H1 (cell line): ENCODE measurements at places on chromosomes 5 and 9. TPM values are rescaled to one million over a fixed set of nuclear protein-coding genes. Genes with fewer than 3 reads are reported as not detected.
A peak's percentile ranks its signal among the peaks of the same experiment; 100 is the strongest.

Gene TTC16
- not detected in 2 replicates for total RNA-seq

Gene RGMB
- total RNA-seq = 27.0 and 27.9 TPM in 2 replicates

Gene STC2
- total RNA-seq = 40.0 and 53.1 TPM in 2 replicates

Gene TAF11L2
- total RNA-seq = not detected in 2 replicates

Gene CYLC2
- total RNA-seq = not detected in 2 replicates

Gene OSMR
- 2.6 and 3.1 TPM in 2 replicates for total RNA-seq

Gene CHSY3
- 1.4 and 1.8 TPM in 2 replicates for total RNA-seq

Gene SLC28A3
- not detected in 2 replicates for total RNA-seq

Gene ZCCHC10
- total RNA-seq = 32.9 and 36.6 TPM in 2 replicates

Gene PCDHA1
- total RNA-seq = 0.50 and 0.52 TPM in 2 replicates

Gene SLC34A1
- total RNA-seq = not detected in 2 replicates

Gene PCDHA12
- total RNA-seq = 9.3 and 10.6 TPM in 2 replicates

- H3K4me1 ChIP-seq = no peaks in the 10 kb centered on the region
- no peak for DNase-seq
- H3K27ac ChIP-seq = no peak overlapping the region
These were observed 361.2 kb downstream of the NPR3 start for GRCh38 chr5:33072296-33072695.

GRCh38 chr5:150034662-150035061 lies 34.1 kb downstream of the HMGXB3 start:
- H3K27me3 ChIP-seq = no peaks in the 10 kb centered on the region
- no peak for DNase-seq
- H3K36me3 ChIP-seq = peaks cover 54% of the 10 kb centered on the region
- no peak overlapping the region for H3K27ac ChIP-seq
- no peak overlapping the region for H3K4me3 ChIP-seq
- no peaks in the 10 kb centered on the region for H3K4me1 ChIP-seq

- no peaks in the 10 kb centered on the region for H3K4me1 ChIP-seq
- no peak for DNase-seq
- peaks cover 16% of the 10 kb centered on the region for H3K36me3 ChIP-seq
- H3K27ac ChIP-seq = no peak overlapping the region
- H3K27me3 ChIP-seq = no peaks in the 10 kb centered on the region
These were observed 1.2 kb downstream of the EXOC3 start for GRCh38 chr5:444226-444625.

DNA sequence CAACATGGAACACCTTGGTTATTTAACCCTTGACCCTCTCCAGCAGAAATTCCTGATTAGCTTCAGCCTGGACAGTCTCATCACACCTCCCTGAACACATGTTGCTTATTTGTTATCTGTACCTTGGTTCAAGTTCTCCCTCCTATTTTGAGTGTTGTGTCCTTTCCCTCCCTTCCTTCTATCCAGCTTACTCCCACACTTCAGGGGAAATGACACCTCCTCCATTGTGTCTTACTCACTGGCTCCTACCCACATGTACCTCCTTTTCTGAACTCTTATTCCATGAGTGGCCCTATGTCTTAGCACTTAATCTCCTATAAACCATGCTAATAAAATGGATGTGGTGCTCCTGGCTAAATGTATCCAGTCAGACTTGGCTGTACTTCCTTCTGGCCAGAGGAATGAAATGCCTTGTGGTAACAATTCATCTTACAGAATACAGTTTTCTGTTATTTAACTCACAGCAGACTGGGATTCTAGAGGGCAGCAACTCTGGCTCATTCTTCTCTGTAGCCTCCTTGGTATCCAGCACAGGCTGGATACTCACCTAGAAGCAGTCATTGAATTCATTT lies 11.2 kb downstream of the LIX1 start:
- no peak overlapping the region for H3K4me3 ChIP-seq
- H3K36me3 ChIP-seq = no peaks in the 10 kb centered on the region
- DNase-seq = no peak
- H3K4me1 ChIP-seq = peaks cover 7% of the 10 kb centered on the region; the same call in 1 of the 2 replicates
- H3K27me3 ChIP-seq = no peaks in the 10 kb centered on the region

- no peak for DNase-seq
- H3K4me3 ChIP-seq = no peak overlapping the region
- H3K36me3 ChIP-seq = no peaks in the 10 kb centered on the region
- no peak overlapping the region for H3K27ac ChIP-seq
- H3K4me1 ChIP-seq = no peaks in the 10 kb centered on the region
- H3K27me3 ChIP-seq = no peaks in the 10 kb centered on the region
These were observed 19.1 kb downstream of the EXOC3 start for GRCh38 chr5:462051-462481.

- no peak overlapping the region for H3K27ac ChIP-seq
- no peaks in the 10 kb centered on the region for H3K36me3 ChIP-seq
- no peak overlapping the region for H3K4me3 ChIP-seq
- no peaks in the 10 kb centered on the region for H3K4me1 ChIP-seq
These were observed 200.4 kb downstream of the CEMIP2 start for GRCh38 chr9:71567890-71568289.

- H3K27me3 ChIP-seq = no peaks in the 10 kb centered on the region
- no peaks in the 10 kb centered on the region for H3K4me1 ChIP-seq
- no peaks in the 10 kb centered on the region for H3K36me3 ChIP-seq
- no peak overlapping the region for H3K27ac ChIP-seq
- DNase-seq = no peak
- H3K4me3 ChIP-seq = no peak overlapping the region
These were observed 199.9 kb downstream of the PTTG1 start for GRCh38 chr5:160621526-160621925.

DNA sequence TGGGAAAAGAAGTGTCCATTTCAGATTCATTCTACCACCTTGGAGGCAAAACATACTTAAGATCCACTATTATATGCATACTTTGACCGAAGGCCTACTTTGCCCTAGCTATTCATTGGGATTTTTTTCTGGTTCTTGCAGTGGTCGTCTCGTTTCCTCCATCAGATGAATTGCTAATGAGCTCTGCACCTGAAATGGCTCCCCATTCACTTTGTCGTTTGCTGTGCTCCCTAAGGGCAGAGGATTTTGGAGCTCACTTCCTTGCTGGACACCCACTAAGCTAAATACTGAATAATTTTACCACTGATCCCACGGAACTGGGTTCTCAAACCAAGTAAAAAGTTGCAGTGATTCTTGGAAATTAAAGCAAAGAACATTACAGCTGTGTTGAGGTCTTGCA lies 1.9 kb downstream of the KDM3B start:
- no peak for DNase-seq
- no peaks in the 10 kb centered on the region for H3K27me3 ChIP-seq
- H3K4me1 ChIP-seq = peaks cover 3% of the 10 kb centered on the region; the same call in 1 of the 2 replicates
- peak overlapping the region; percentile 97 for H3K4me3 ChIP-seq

DNA sequence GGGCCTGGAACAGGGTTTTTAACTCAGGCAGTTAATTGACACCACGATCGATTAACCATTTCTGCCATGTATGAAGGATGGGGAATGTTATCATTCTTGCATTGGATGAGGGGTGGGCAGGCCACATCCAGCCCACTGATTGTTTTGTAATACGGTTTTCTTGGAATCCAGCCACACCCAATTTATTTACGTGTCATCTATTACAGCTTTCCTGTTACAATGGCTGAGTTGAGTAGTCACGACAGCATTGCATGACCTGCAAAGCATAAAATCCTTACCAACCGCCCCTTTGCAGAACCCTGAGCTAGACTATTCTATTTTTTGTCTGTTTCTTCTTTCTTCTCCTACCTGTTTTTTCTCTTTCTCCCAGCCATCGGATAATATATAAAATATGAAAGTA lies 122.0 kb upstream of the STC2 start:
- no peak overlapping the region for H3K4me3 ChIP-seq
- H3K27me3 ChIP-seq = no peaks in the 10 kb centered on the region
- H3K36me3 ChIP-seq = no peaks in the 10 kb centered on the region
- no peak overlapping the region for H3K27ac ChIP-seq
- no peak for DNase-seq

DNA sequence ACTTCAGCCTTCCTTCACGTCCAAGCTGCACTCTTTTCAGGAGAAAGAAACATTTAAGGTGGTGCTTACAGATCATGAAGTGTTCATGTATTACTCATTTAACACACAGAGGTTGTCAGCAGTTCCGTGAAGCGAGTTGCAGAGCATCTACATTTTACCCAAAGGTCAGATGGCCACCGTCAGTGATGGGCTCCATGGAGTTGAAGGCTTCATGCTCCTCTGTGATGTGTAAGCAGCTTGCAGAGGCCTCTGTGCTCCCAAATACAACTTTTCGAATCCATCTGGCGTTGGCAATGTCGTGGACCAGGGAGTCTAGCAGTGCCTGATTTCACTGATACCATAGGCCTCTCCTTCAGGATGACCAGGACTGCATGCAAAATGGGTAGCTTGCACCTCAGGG lies 53.7 kb upstream of the DMRT3 start:
- no peak overlapping the region for H3K4me3 ChIP-seq
- peaks cover 2% of the 10 kb centered on the region; the same call in 1 of the 2 replicates for H3K4me1 ChIP-seq
- H3K27ac ChIP-seq = no peak overlapping the region
- H3K36me3 ChIP-seq = no peaks in the 10 kb centered on the region

DNA sequence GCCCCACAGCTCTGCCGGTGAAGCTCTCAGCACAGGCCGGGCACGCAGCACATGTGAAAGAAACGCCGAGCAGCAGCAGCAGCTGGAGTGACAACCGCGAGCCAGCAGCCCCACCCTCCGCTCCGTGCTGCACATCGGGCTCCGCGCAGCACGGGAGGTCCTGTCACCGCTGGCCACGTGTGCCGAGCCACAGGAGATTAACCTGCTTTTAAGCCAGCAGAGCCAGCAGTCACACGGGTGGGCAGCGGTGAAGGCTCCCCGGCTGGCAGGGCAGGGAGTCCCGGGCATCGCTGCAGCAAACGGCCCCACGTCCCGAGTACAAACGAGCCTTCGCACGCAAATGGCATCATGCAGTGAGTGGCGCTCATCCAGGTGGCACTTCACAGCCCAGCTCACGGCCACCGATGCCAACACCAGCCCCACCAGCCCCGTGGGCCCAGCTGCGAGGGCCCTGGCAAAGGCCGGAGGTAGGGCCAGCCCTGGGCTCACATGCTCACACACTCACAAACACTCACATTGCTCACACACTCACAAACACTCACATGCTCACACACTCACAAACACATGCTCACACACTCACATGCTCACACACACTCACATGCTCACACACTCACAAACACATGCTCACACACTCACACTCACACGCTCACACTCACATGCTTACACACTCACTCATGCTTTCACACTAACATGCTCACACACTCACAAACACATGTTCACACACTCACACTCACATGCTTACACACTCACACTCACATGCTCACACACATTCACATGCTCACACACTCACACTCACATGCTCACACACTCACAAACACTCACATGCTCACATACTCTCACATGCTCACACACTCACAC lies 11.1 kb downstream of the CCDC187 start:
- no peak overlapping the region for H3K4me3 ChIP-seq
- no peaks in the 10 kb centered on the region for H3K4me1 ChIP-seq
- no peak for DNase-seq
- no peak overlapping the region for H3K27ac ChIP-seq
- no peaks in the 10 kb centered on the region for H3K27me3 ChIP-seq

- DNase-seq = no peak
- H3K27me3 ChIP-seq = no peaks in the 10 kb centered on the region
- no peaks in the 10 kb centered on the region for H3K4me1 ChIP-seq
- H3K36me3 ChIP-seq = no peaks in the 10 kb centered on the region
- no peak overlapping the region for H3K27ac ChIP-seq
These were observed 45.3 kb upstream of the NAA35 start for GRCh38 chr9:85895685-85896084.

- H3K27ac ChIP-seq = no peak overlapping the region
- DNase-seq = no peak
- H3K36me3 ChIP-seq = no peaks in the 10 kb centered on the region
- H3K27me3 ChIP-seq = no peaks in the 10 kb centered on the region
- no peaks in the 10 kb centered on the region for H3K4me1 ChIP-seq
- H3K4me3 ChIP-seq = no peak overlapping the region
These were observed 12.1 kb upstream of the RIMOC1 start for GRCh38 chr5:41892031-41892430.

- H3K4me3 ChIP-seq = peak overlapping the region; percentile 6; the same call in 1 of the 2 replicates
- peaks cover 7% of the 10 kb centered on the region for H3K4me1 ChIP-seq
- H3K36me3 ChIP-seq = peaks cover 13% of the 10 kb centered on the region
- DNase-seq = no peak
- H3K27ac ChIP-seq = peak overlapping the region; percentile 28; the same call in 1 of the 2 replicates
- H3K27me3 ChIP-seq = no peaks in the 10 kb centered on the region
These were observed 34.4 kb downstream of the CFAP90 start for GRCh38 chr5:7816535-7816901.

- no peak for DNase-seq
- no peaks in the 10 kb centered on the region for H3K36me3 ChIP-seq
- no peak overlapping the region for H3K4me3 ChIP-seq
- no peak overlapping the region for H3K27ac ChIP-seq
These were observed 186.7 kb downstream of the DCP2 start for GRCh38 chr5:113163328-113163727.

GRCh38 chr5:137734962-137735554 lies 831 bp downstream of the KLHL3 start:
- H3K27ac ChIP-seq = peak overlapping the region; percentile 63
- peak overlapping the region; percentile 67 for H3K4me3 ChIP-seq
- no peak for DNase-seq
- H3K36me3 ChIP-seq = no peaks in the 10 kb centered on the region
- H3K27me3 ChIP-seq = no peaks in the 10 kb centered on the region

GRCh38 chr5:162288647-162289296 lies 221.2 kb downstream of the GABRG2 start:
- H3K4me3 ChIP-seq = no peak overlapping the region
- no peaks in the 10 kb centered on the region for H3K27me3 ChIP-seq
- H3K4me1 ChIP-seq = no peaks in the 10 kb centered on the region
- DNase-seq = no peak
